ENCODE measurements at places on chromosomes 3 and 15.

DNA sequence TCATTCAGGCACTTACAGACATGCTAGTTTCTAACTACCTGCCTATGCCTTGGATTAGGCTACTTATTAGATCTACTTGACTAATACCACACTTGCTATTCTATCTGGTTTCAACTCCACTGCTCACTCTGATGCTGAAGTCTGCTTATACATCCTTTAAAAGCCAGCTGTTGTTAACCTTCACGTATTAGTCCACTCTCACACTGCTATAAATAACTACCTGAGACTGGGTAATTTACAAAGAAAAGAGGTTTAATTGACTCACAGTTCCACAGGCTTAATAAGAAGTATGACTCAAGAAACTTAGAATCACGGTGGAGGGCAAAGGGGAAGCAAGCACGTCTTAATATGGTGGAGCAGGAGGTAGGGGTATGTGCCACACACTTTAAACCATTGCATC, 47.7 kb upstream of the ANKRD28 start:
- no peak overlapping the region for H3K4me3 ChIP-seq
- H3K4me1 ChIP-seq, result peaks cover 47% of the 10 kb centered on the region
- no peak overlapping the region for H3K27ac ChIP-seq
- no peaks in the 10 kb centered on the region for H3K27me3 ChIP-seq

- peaks cover 2% of the 10 kb centered on the region for H3K36me3 ChIP-seq
- no peak overlapping the region for H3K4me3 ChIP-seq
- H3K27ac ChIP-seq, result no peak overlapping the region
- no peak for DNase-seq
- H3K27me3 ChIP-seq, result no peaks in the 10 kb centered on the region
Measured at GRCh38 chr3:183892610-183893214, 8.0 kb upstream of the PARL start.

DNA sequence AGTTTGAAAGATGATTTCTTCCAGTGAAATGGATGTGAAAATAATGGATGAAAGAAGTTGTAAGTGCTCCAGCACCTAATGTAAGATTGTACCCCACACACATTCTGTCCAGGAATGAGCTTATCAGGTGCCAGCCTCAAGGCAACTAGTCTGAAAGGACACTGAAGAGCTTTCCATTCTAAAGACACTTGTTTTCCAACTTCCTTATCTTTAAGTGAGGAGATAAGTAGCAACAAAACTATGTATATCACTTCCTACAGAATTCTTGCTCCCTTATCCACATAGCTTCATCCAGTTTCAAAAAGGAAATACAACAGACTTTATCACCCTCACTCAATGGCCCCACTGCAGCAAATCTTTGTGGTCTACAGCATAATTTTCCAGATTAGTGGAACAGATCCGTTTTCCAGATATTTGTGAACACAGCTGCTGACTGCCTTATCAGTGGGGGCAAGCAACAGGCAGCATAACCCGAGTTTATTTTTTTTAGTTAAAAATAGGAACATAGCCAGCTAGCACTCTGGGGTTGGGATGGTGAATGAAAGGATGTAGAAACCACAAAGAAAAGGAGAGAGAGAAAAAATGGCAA, 60.6 kb downstream of the CD200R1L start:
- no peaks in the 10 kb centered on the region for H3K27me3 ChIP-seq
- no peaks in the 10 kb centered on the region for H3K4me1 ChIP-seq
- no peak overlapping the region for H3K4me3 ChIP-seq

- peaks cover 2% of the 10 kb centered on the region for H3K36me3 ChIP-seq
- no peaks in the 10 kb centered on the region for H3K27me3 ChIP-seq
- DNase-seq, result no peak
- H3K4me1 ChIP-seq, result no peaks in the 10 kb centered on the region
Measured at GRCh38 chr3:2822611-2823010, 287.6 kb downstream of the IL5RA start.

GRCh38 chr15:40594429-40594836, 384 bp downstream of the KNL1 start:
- H3K36me3 ChIP-seq, result peaks cover 21% of the 10 kb centered on the region
- peak overlapping the region; percentile 95 for H3K4me3 ChIP-seq
- DNase-seq, result no peak
- no peaks in the 10 kb centered on the region for H3K27me3 ChIP-seq
- peaks cover 34% of the 10 kb centered on the region for H3K4me1 ChIP-seq

GRCh38 chr3:170746175-170746942, 123.6 kb downstream of the RPL22L1 start:
- no peaks in the 10 kb centered on the region for H3K4me1 ChIP-seq
- H3K36me3 ChIP-seq, result no peaks in the 10 kb centered on the region
- H3K27me3 ChIP-seq, result peaks cover 60% of the 10 kb centered on the region
- H3K27ac ChIP-seq, result no peak overlapping the region

- no peak for DNase-seq
- H3K36me3 ChIP-seq, result peaks cover 58% of the 10 kb centered on the region
- H3K27ac ChIP-seq, result no peak overlapping the region
- no peaks in the 10 kb centered on the region for H3K27me3 ChIP-seq
- no peak overlapping the region for H3K4me3 ChIP-seq
Measured at GRCh38 chr3:133812872-133813271, 7.3 kb downstream of the SRPRB start.

- no peaks in the 10 kb centered on the region for H3K27me3 ChIP-seq
- peaks cover 41% of the 10 kb centered on the region for H3K4me1 ChIP-seq
Measured at GRCh38 chr3:126474498-126475412, 936 bp downstream of the ZXDC start.

- H3K4me3 ChIP-seq, result no peak overlapping the region
- H3K4me1 ChIP-seq, result no peaks in the 10 kb centered on the region
- peaks cover 1% of the 10 kb centered on the region for H3K36me3 ChIP-seq
- H3K27me3 ChIP-seq, result peaks cover 94% of the 10 kb centered on the region
- no peak for DNase-seq
Measured at GRCh38 chr15:61153291-61153690, 75.8 kb downstream of the RORA start.

DNA sequence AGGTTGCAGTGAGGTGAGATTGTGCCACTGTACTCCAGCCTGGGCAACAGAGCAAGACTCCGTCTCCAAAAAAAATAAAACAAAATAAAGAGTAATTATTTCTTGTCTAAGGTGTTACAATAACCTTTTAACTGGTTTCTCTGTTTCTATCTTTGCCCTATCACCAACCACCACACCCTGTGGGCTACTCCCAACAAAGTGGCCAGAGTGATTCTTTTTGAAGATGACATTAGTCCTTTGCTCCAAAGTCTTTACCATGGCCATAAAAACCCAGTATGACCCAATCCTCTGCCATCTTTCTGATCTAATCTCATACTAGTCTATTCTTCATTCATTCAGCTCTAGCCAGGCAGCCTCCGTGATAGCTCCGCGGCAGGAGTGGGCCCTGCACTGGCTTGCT, 62.8 kb downstream of the RFX7 start:
- peaks cover 37% of the 10 kb centered on the region for H3K4me1 ChIP-seq
- H3K4me3 ChIP-seq, result no peak overlapping the region

GRCh38 chr15:57656434-57656833, 50.1 kb upstream of the POLR2M start:
- H3K4me3 ChIP-seq, result no peak overlapping the region
- peaks cover 1% of the 10 kb centered on the region for H3K36me3 ChIP-seq
- peaks cover 25% of the 10 kb centered on the region for H3K27me3 ChIP-seq
- no peaks in the 10 kb centered on the region for H3K4me1 ChIP-seq

GRCh38 chr3:134366928-134367811, 7.1 kb downstream of the AMOTL2 start:
- no peaks in the 10 kb centered on the region for H3K36me3 ChIP-seq
- peaks cover 28% of the 10 kb centered on the region for H3K4me1 ChIP-seq
- no peak for DNase-seq
- H3K27ac ChIP-seq, result no peak overlapping the region
- no peak overlapping the region for H3K4me3 ChIP-seq

DNA sequence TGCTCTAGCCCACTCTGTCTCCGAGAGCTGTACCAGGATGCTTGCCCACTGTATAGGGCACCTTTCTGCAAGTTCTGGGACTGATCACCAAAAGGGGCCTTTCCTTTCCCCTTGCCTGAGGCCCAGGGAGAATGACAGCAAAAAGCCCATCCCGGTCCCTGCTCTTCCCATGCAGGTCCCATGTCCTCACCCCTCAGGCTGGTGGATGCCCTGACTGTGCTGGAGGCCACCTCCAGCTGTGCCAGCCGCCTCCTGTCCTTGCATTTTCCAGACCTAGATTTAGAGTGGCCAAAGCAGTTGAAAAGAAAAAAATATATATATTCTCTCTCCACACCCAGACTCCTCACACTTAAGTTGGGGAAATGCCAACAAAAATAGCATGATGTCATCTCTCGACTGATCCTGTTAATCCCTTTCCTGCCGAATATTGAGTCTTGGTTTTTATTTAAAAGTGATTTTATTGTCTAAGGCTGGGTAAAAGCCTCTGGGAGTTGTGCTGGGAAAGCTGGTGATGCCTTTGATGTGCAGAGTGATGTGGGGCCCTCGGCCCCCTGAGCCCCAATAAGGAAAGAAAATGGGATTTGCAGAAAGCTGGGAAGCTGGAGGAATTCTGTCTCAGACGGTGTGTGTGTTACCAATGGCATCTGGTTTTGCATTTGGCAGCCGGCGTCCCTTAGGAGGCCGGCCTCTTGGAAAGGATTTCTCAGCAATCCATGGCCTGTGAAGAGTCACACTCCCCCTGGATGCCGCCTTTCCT, 29.3 kb upstream of the TPM1 start:
- peaks cover 6% of the 10 kb centered on the region for H3K27me3 ChIP-seq
- no peaks in the 10 kb centered on the region for H3K4me1 ChIP-seq
- no peak overlapping the region for H3K27ac ChIP-seq
- H3K4me3 ChIP-seq, result no peak overlapping the region
- DNase-seq, result no peak

DNA sequence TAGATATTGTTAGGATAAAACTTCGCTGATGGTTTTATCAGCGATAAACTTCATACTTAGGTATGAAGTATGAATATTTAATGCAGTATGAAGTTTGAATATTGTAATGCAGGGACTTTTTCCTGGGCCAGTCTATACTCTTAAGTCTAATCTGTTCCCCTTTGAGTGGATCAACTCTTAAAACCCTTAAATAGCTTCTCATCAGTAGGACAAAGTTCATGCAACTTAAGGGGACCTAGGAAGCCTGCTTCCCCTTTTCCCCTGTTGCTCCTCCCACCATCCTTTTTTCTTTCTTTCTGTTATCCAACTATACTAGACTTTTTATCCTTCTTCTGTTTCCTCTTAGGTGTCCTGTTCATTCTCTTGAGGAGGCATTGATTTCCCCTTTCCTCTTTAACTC, 78.7 kb downstream of the MITF start:
- no peak overlapping the region for H3K4me3 ChIP-seq
- no peaks in the 10 kb centered on the region for H3K4me1 ChIP-seq
- no peaks in the 10 kb centered on the region for H3K27me3 ChIP-seq
- peaks cover 2% of the 10 kb centered on the region for H3K36me3 ChIP-seq

DNA sequence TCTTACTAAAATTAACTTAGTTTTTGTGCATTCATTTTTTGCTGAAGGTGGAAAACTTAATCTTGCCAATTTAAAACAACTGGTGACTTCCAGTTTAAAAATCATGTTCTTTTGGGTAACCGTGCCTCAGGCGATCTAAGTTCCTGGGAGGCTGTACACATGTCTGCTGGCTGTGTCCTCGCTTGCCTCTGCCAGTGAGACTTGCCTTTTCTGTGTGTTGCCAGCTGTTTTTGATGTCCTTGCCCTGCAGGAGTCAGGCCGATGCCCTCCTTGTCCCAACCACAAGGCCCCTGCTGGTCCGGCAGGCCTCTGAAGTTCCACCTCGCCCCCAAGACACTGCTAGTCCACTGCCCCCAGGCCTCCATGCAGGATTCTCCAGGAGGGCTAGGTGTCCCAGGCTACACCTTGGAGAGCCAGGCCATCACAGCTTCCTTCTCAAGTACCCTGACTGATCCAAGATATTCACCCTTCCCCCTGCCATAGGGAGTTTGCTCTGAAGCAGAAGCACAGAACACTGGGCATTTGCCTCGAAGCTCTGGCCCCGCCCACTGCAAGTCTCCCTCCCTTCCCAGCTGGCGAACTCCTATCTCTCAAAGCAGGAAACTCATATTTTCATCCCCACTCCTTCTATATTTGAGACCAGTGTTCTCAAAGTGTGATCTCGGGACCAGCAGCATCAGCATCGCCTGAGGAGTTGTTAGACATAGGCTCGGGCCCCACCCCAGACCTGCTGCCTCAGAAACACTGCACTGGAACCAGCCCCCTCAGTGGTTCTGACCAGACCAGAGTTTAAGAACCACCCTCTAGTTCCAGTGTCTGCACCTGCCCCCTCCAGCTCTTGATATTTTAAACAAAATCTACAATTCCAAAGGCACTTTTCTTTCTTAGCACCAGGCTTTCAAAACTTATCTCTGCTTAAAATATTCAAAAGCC, 185.8 kb upstream of the UBE2E1 start:
- DNase-seq, result no peak
- H3K4me1 ChIP-seq, result peaks cover 7% of the 10 kb centered on the region
- H3K27me3 ChIP-seq, result peaks cover 24% of the 10 kb centered on the region
- no peak overlapping the region for H3K27ac ChIP-seq

All from central memory CD8-positive, alpha-beta T cell (primary cell).